ENCODE measurements at places on chromosomes 5 and 9.

DNA sequence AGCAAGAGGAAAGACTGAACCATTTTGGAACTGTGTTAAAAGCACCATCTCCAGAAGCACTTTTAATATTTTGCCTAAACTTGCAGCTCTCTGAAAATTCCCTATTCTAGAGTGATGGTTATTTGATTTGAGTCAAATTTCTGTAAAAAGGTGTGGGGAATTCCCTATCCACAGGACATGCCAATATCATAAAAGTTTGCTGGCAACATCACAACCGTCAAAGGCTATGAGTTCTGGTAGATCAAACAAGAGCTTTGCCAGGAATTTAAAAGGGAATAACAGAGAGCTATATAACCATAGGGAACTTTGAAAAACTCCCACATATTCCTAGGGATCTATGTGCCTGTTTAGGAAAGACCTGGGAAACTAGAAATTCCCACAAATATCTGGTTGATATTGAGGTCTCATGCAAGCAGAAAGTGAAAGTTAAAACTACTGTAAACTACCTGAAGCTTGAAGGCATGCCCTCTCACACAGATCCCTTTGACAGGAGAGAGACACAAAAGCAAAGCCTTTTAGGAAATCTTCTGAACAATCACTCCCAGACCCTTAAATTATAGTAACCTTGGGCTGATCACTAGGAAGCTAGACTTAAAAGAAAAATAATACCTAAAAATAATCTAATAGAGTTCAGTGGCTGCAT is 549.9 kb downstream of the ANXA1 start:
- DNase-seq = no peak

GRCh38 chr5:176438959-176439757 is 9.0 kb upstream of the FAF2 start:
- DNase-seq = no peak

DNA sequence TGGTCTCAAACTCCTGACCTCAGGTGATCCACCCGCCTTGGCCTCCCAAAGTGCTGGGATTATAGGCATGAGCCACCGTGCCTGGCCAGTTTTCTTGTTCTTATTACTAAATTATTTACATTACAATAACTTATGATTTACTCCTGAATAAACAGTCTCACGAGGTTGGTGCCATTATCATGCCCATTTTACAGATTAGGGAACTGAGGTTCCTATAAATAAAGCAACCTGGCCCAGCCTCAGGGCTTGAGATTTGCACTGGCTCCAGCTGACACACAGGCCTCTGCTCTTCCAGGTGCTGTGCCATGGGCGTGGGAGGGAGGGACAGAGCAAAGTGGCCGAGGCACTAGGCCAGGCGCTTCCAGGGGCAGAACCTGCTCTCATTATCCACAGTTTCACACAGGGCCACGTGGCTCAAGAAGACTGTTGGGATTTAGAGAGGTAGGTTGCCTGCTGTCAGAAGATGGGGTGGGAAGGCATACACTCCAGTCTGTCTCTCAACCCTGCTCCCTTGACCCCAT is 2.3 kb downstream of the PLPP7 start:
- no peak for DNase-seq

DNA sequence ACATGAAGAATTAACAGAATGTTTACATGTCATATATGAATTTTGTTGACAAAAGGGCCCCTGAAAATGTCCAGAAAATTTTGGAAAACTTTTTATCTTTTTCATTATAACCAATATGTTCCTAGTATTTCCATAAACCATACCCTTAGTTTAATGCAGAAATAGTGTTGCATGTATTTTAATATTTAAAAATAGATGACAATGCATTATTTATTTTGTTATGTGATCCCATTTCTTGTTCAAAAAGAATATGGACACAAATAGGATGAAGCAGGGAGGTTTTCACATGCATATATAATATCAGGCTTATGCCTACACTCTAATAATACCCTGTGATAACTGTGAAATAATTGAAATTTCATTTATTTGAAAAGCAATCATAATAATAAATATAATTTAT is 500.5 kb downstream of the CDH18 start:
- DNase-seq = no peak

- DNase-seq = no peak
These were observed 110.8 kb downstream of the SMARCA2 start for GRCh38 chr9:2125906-2126305.

GRCh38 chr9:2623288-2624050 is 1.9 kb downstream of the VLDLR start:
- no peak for DNase-seq

- no peak for DNase-seq
These were observed 446.9 kb upstream of the CD180 start for GRCh38 chr5:67643536-67643935.

GRCh38 chr5:179769796-179770195 is 24.0 kb upstream of the LTC4S start:
- no peak for DNase-seq

DNA sequence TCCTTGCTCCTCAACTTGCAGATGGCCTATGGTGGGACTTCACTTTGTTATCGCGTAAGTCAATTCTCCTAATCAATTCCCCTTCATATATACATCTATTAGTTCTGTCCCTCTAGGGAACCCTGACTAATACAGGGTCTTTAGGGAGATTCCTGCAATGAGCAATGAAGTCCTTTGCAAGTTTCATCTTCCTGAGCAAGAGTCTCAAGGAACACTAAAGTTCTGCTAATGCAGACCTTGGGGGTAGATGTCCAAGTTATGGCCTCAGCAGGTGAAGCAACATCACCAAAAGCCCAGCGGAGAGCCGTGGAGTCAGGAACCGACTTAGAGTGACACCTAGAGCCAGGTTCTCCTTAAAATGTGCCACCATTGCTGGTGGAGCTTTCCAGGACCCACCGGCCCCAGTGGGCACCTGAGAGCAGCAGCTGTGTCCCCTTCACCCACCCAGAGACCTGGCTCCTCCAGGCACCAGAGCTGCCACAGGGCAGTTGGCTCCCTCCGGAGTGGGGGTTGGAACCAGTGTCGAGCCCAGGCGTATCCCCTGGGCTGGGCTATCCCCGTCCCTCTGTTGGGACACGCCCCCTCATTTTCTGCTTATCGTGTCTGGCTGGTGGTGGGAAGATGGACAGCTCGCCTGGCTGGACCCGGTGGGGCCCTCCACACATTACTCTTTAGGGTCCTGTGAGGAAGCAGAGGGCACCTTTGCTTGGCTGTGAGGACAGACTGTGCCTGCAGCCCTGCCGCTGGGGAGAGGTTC is 10.9 kb upstream of the FCN1 start:
- DNase-seq = no peak

DNA sequence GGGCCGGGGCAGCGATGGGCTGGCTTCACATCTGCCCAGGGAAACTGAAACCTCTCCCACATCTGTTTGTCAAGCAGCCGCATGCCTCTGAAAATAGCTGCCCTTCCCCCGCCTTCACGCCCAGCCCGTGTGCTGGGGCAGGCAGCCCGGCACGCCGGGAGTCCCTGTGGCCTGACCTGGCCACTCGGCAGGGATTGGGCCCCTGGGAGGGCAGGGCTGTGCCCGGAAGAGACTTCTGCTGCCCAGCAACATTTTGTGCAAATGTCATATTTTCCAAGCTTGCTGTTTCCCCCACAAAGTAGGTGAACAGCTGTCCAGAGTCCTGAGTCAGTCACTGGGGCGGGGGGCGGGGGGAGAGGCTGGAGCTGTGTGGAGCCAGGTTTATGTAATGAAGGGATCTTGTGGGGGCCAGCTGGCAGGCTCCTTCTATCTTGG is 8.2 kb downstream of the COL27A1 start:
- DNase-seq = no peak

DNA sequence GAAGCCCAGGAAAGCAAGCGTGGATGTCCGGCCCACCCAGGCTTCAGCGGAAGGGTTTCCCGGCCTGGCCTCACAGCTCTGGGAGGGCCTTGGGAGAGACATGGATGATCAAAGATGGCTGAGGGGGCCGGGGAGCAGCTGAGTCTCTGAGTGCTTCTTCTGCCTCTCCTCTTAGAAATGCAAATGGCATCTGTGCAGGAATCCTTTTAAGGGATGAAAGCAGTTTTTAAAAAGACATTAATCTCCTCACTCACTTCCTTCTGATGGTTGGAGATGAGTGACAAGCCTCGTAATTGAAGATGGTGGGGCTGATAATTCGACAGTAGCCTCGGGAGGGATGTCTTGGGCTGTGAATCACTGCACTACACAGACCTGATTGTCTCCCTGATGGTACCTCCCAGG is 24.3 kb upstream of the PITX1 start:
- DNase-seq = no peak

- no peak for DNase-seq
These were observed 199.9 kb downstream of the PIK3R1 start for GRCh38 chr5:68415177-68416085.

DNA sequence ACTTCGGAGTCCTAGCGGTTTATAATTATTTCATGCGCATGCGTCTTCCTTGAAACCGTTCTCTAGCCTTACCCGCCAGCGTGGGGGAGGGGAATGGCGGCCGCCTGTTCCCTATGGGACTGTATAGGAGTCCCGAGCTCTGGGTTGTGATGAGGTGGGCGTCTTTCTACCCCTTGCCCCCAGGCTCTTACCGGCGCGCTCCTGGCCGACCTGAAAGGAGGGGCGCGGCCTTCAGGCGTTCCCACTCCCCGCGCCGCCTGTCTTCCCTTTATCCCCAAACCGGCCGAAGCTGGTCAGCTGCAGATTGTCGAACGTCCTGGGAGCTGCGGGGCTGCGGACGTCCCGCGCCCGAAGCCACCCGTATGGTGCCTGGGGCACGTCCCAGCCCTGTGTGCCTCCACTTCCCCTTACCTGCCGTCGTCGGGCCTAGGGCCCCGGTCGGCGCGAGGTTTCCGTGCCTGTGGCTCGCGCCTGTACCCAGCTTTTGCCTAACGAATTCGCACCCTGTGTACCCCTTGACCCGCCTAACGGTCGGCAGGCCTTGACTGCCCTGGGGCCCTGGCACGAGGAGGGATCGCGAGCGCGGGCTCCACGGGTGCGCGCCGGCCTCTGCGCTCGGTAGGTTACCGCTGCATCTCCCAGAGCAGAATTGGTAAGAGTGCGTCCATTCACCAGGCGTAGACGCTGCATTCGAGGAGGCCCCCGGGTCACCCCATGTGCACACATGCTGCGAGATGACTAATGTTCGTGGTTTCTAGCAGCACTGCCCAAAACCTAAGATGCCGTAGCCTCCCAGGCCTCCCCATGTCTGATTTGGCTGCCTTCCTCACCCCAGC is 653 bp upstream of the HNRNPH1 start:
- DNase-seq = no peak

- DNase-seq = no peak
These were observed 3.3 kb upstream of the PURA start for GRCh38 chr5:140110646-140110957.

GRCh38 chr9:90141723-90142122 is 500.9 kb downstream of the DIRAS2 start:
- no peak for DNase-seq

GRCh38 chr5:60010853-60011252 is 117.3 kb upstream of the PDE4D start:
- DNase-seq = no peak

GRCh38 chr9:127313042-127313560 is 48.5 kb downstream of the GARNL3 start:
- no peak for DNase-seq

- no peak for DNase-seq
These were observed 3.9 kb downstream of the MAP3K1 start for GRCh38 chr5:56819060-56819881.

DNA sequence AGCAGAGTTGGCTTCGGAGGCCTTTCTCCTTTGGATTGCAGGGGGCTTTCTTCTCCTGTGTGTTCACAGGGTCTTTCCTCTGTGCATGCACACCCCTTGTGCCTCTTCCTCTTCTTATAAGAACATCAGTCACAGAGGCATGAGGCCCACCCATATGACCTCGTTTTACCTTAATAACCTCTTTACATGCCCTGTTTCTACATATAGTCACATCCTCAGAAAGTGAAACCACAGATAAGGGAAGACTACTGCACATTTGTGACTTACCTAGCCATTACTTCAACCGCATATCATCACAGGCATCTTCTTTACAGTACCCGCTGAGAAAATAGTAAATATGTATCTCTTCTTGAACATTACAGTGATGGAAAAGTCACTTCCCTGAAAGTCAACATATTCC is 204.9 kb upstream of the TARS1 start:
- no peak for DNase-seq

- no peak for DNase-seq
These were observed 139.0 kb downstream of the BOD1 start for GRCh38 chr5:173477345-173478040.

DNA sequence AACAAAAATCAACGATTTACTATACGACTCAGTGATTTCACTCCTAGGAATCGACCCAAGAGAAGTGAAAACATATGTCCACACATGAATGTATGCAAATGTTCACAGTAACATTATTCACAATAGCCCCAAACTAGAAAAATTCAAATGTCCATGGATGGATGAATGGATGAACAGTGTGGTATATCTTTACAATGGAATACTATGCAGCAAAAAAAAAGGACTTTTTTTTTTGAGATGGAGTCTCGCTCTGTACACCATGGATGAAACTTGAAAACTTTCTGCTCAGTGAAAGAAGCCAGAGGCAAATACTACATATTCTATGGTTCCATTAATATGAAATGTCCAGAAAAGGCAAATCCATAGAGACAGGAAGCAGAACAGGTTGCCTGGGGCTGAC is 233.8 kb downstream of the ROR2 start:
- DNase-seq = no peak

DNA sequence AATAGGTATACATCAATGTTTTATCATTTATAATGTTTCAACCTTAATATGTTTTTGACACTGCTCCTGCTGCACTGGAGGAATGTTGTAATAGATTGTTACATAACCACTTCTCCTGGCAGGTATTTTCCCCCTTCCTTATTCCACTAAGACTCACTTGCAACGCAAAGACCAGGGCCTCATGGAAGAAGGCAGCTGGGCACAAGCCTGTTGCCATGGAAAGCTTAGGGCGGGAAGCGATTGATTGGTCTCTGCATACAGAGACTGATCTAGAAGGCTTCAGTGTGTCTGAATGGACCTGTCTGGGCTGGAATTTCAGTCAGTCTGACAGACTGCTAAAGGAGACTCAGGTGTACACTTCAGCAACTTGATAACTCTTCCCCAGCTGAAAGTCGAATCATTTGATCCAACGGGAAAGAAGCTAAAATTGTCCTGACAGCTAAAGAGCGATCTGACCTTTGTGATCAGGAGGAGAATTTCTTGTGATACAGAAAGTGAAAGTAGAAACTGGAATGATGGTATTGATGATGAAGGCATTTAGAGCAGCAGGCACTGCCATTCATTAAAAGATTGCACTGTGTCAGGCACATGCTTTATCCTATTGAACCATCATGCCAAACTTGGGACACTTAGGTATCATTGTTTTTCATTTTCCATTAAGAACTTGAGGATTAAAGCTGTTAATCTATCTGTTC is 65.1 kb downstream of the GRIA1 start:
- no peak for DNase-seq

GRCh38 chr9:36967997-36968396 is 66.1 kb downstream of the PAX5 start:
- DNase-seq = no peak

GRCh38 chr5:134188092-134188491 is 11.3 kb upstream of the SKP1 start:
- DNase-seq = no peak

- no peak for DNase-seq
These were observed 147.1 kb downstream of the ENC1 start for GRCh38 chr5:74493411-74493810.

GRCh38 chr5:73523861-73524260 is 25.6 kb downstream of the BTF3 start:
- no peak for DNase-seq

- DNase-seq = no peak
These were observed 378.8 kb upstream of the ZNF608 start for GRCh38 chr5:125125031-125125823.

- peak; percentile 20 for DNase-seq
These were observed 23.4 kb downstream of the HNRNPK start for GRCh38 chr9:83956436-83957247.

All from stimulated activated CD8-positive, alpha-beta memory T cell treated with anti-CD3 and anti-CD28 coated beads, Interleukin-2, amount 100 ng/mL, for 1 hour (primary cell).